Fibroblast of skin of left biceps (primary cell): ENCODE measurements at places on chromosomes 7 and 10.

- DNase-seq, result no peak
These were observed 153.9 kb downstream of the AGMO start for GRCh38 chr7:15407910-15408309.

DNA sequence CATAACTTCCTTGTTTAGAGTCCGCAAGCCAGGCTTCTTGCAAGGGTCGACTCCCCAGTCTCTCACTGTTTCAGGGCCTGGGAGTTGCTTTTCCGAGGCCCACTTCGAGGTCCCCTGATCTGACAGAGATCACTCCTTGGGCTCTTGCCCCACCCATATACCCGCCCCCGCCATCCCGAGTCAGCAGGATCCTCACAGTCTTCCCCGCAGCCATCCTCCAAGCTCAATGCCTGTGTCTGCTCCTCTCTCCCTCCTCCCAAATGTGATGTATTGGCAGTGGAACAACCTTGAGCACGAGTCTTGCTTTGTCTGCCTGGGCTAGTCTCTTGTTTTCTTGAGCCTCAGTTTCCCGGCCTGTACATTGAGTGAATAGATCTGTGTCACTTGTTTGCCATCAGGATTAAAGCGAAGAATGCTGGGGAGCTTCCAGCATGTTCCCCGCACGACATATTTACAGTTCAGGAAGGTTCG is 2.4 kb upstream of the HMX2 start:
- no peak for DNase-seq

- DNase-seq, result no peak
These were observed 252.6 kb downstream of the DOCK4 start for GRCh38 chr7:111953611-111954010.

DNA sequence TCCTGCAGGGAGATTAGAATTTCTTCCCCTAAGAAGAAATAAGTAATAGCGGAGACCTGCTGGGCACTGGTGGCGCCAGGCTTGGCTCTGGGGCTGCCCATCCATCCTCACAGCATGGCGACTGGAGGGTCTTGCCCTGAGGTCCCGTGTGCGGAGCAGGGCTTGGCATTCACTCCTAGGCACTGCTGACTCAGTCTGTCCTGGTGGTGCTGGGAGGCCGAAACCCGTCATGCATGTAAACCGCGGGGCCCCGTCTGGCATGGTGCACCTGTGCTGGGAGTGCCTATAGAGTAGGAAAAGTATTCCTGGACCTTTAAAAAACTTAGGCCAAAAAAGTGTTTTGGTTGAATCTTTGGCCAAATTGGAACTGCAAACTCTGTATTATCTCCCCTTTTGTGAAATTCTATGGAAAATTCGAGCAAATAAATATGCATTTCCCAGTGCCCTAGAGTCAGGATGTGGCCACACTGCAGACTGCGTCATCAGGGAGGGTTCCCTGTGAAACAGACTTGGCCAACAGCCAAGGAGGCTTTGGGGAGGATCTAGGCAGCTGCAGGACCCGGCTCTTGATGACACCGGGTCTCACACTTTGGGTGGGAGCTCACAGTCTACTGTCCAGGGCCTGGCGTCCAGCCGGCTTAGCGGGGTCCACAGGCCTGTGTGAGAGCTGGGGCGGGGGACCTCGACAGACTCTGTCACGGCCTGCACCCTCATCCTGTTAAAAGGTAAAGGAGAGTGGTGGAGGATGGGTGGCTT is 122.3 kb downstream of the VIPR2 start:
- DNase-seq, result no peak

DNA sequence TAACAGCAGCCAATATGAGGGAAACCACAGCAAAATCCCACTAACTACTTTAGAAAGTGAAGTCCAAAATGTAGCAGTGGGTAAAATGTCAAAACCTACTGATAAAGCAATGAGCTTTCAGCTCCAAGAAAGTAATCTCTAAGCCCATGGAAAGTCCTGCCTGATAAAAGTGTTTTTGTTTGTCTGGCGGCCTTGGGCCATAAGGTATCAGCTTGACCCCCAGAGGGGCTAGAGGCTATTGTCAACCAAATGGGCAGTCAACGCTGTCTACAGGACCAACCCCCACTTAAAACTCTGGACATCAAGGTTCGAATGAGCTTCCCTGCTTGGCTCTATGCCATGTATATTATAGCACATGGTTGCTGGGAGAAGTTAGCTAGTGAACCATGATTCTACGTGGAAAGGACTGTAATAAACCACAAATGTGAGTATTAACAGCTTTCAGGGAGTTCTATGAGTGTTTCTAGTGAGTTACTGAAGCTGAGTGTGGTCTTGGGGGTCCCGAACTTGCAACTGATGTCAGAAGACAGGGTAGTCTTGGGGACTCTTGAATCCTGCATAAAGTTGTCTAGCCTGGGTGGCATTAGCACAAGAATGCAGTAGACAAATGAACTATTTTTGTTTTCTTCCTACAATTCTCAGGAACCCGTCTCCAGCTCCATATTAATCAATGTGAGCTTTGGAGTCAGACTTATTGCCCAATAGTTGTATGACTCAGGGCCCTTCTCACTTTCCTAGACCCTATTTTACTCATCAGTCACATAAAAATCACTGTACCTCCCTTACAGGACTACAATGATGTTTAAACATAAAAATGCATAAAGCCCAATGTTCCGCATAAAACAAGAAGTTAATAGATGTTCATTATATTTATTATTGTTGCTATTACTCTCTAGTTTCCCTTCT is 164.9 kb downstream of the DGKI start:
- peak; percentile 81 for DNase-seq

DNA sequence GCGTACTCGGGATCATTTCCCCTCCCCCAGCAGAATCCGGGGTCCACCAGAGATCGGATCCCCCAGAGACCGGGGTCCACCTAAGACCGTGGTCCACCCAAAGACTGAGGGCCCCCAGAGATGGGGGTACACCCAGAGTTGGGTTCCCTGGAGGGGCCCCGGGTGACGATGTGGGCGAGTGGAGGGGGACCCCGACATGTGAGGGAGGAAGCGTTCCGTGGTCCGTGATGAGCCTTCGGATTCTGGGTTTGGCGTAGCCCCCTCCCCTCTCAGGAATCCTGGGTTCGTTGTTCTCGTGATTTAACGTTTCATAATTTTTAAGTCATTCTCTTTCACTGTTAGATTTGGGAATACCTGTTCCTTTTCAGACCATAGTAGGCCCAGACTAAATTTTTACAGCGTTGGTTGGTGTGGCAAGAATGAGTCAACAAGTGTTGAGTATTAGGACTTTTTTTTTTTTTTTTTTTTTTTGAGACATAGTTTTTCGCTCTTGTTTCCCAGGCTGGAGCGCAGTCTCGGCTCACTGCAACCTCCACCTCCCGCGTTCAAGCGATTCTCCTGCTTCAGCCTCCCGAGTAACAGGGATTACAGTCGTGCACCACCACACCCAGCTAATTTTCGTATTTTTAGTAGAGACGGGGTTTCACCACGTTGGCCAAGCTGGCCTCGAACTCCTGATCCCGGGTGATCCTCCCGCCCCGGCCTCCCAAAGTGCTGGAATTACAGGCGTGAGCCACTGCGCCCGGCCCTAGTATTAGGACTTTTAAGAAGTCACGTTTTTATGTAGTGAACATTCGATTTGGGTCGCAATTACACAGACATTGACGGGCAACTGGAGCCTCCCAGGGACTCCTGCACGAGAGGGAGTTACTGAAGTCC is 672 bp downstream of the GTPBP4 start:
- DNase-seq, result no peak

- DNase-seq, result no peak
These were observed 13.2 kb downstream of the PWWP2B start for GRCh38 chr10:132410056-132410778.

DNA sequence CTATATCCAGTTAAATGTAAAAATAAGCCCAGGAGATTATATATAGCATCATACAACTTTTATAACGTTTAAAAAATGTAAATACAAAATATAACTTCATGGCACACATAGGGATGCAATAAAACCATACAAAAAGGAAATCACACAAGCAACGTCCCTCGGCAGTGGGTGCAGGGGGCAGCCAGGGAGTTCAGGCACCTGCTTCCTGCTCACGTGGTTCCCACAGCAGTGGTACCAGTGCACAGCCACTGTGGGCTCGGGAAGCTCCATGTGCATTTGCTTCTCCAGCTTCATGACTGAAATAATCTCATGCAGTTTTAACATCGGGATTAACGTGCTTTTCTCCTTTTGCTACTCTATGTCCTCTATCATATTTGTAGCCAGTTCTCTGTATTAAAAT is 255.5 kb upstream of the CXCL12 start:
- no peak for DNase-seq

GRCh38 chr7:156061689-156062255 is 249.5 kb upstream of the SHH start:
- no peak for DNase-seq

GRCh38 chr7:22876986-22877729 is 54.5 kb upstream of the TOMM7 start:
- DNase-seq, result no peak

DNA sequence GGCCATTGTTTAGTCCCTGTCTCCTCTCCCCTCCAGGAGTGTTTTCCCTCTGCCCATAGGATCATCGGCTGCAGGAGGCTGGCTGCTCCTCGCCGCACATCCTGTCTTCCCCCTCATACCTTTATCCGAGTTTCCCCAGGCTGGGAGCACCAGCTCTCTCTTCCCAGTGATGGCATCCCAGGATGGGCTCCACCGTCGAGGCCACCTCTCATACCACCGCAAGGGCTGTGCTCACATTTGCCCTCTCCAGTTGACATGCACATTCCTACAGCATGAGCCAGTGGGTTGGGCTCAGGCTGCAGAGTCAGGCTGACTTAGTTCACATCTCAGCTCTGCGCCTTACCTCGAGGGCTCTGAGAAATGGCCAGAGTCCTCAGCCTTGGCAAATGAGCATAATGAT is 12.1 kb downstream of the HKDC1 start:
- peak; percentile 19 for DNase-seq

- no peak for DNase-seq
These were observed 250.9 kb upstream of the SORCS1 start for GRCh38 chr10:107415446-107415845.

DNA sequence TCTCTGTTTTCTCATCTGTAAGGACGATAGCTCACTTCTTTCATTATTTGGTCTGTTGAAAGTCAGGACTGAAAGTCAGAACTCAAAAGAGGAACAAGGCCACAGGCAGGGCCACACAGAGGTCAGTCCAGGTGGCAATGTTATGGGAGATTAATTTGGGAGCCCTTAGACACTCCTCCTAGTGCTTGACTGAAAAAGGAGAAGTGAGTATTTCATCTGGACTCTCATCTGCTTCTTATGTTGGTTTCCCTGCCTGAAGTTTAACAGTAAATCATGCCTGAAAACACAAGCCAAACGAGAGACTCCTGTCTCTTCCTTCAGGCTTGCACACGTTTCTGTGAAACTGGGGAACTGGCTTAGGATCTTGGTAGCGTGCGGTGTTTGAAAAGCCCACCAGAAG is 248.5 kb downstream of the BUB3 start:
- no peak for DNase-seq

DNA sequence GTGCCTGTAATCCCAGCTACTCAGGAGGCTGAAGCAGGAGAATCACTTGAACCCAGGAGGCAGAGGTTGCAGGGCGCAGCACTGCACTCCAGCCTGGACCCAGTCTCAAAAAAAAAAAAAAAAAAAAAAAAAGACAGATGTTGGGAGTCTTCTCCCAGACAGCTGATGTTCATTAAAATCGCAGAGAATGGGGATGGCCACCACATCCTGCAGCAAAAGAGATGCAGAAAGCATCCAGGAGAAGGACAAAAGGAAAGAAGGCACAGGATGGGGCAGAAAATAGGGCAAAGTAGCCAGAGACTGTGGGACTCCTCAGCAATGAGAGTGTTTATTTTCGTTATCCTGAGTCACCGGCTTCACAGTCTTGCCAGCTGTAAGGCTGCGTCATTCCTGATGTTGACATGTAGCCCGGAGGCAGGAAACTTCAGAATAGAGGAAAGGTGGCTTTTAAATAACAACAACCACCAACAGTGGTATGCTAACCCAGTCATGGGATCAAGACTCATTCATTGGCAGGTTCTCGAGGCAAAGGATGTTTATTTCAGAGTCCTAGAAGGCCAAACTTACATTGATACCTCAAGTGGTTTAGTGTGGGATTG is 149.5 kb upstream of the SVIL start:
- peak; percentile 75 for DNase-seq

DNA sequence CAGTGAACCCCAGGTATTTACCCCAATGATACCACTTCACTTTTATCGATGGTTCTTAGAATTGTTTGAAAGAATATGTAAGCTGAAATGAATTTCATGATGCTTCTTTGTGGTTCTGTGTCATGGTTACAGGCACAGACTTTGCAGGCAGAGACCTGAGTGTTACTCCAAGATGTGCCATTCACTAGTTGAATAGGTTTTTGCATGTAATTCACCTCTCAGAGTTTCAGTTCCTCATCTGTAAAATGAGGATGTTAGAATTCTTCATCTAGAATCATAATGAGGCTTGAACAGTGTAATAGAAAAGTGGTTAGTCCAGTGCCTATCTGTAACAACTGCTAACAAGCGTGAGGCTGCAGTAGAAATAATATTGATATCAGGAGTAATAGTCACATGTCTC is 54.6 kb downstream of the VSTM2A start:
- DNase-seq, result no peak
